ENCODE measurements at places on chromosomes 13 and 19.

DNA sequence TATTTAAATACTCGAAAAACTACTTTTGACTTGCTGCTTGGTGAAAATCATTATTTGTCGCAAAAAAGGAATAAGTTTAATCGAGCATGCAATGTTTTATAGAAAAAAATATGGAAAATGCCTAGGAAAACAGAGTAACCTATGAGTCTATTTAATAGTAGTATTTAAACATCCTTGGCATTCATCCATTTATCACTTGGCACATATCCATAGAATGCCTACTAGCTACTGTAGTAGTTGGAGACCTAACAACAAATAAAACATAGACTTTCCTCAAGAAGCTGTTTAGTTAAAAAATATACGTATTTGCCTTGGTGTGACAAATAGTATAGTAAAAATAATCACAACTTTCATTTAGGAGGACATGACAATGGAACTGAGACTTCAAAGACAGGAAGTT lies 302.1 kb downstream of the DIAPH3 start:
- no peak for DNase-seq

DNA sequence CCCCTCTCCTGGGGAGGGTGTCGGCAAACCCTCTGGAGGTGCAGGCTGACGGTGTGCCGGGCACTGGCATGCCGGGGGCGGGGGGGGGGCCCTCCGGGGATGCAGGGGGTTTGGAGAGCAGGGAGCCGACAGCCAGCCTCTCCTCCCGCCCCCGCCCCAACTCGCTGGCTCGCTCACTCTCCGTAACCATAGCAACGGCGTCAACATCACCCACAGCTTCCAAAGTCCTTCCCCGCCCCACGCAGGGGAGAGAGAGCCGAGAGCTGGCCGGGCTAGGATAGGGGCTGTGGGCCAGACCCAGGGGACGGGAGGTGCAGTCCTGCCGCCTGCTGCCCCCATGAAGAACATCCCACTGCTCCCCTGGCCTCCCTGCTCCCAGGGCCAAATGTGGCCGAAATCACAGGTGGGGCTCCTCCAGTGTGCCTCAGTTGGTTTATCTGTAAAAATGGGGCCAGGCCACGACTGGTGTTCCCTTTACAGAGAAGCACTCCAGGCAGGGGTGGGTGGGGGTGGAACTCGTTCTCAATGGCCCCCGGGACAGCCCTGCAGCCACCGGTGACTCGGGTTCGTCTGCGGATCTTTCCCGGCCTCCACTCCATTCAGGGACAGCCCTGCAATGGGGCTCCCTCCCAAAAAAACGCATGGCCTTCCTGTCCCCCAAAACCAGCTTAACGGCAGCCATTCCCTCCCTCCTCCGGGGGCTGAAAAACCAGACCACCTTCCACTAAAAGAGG lies 3.2 kb downstream of the KLF16 start:
- DNase-seq, result no peak

GRCh38 chr13:113729187-113730019 lies 29.6 kb upstream of the TMEM255B start:
- DNase-seq, result no peak

- no peak for DNase-seq
Measured at GRCh38 chr19:28846094-28846812, 366.7 kb downstream of the UQCRFS1 start.

GRCh38 chr13:77985866-77986636 lies 67.4 kb upstream of the EDNRB start:
- no peak for DNase-seq

DNA sequence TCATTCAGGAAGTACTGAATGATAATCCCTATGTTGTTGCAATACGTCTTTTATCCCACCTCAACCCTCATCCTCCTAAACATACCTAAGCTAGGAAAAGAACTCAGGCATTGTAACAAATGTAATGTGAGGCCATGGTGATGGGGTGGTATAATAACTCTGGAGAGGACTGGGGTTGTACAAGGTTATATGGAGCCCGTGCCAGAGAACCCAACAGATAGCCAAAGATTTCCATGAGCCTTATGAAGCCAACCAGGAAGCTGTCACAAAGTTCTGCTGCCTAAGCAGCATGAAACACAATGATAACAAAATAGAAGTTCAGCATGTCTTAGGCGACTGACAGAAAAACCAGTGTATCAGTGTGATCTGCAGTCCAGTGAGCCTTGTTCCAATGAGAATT lies 394.1 kb upstream of the NBEA start:
- DNase-seq, result no peak

DNA sequence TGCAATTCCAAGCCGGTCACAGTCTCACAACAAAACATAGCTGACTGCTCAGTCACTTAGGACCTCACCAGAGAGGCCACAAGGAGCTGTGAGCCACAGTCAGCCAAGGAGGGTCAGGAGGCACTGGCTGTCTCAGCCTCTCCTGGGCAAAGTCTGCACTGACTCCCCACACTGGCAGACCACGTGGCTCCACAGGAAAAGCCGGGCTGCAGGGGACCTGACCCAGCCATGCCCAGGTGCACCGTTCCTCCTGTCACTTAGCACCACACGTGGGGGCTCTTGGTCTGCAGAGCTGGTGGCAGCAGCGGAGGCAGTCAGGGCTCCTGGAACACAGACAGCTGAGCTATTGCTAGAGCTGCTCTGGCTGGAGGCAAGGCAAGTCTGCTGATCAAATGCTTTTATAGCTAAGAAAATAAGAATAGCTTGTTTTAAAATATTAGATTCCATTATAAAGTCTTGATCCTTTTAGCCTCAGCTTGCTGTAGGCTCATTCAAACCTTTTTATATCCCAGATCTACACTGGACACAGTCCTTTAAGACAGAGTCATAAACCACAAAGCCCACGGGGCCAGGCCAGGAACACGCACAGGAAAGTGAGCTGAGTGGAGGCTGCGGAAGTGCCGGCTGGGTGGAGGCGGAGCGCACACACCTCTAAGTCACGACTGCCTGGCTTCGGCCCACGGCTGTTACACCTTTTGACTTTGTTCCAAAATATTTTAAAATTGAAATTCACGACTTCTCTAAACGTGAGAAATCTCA lies 744.1 kb downstream of the UQCRFS1 start:
- DNase-seq, result no peak

GRCh38 chr19:55209693-55210472 lies 582 bp upstream of the PTPRH start:
- DNase-seq, result no peak

- DNase-seq, result no peak
Measured at GRCh38 chr13:37884674-37885073, 15.1 kb upstream of the TRPC4 start.

GRCh38 chr19:15118248-15118647 lies 11.0 kb downstream of the SYDE1 start:
- DNase-seq, result no peak

DNA sequence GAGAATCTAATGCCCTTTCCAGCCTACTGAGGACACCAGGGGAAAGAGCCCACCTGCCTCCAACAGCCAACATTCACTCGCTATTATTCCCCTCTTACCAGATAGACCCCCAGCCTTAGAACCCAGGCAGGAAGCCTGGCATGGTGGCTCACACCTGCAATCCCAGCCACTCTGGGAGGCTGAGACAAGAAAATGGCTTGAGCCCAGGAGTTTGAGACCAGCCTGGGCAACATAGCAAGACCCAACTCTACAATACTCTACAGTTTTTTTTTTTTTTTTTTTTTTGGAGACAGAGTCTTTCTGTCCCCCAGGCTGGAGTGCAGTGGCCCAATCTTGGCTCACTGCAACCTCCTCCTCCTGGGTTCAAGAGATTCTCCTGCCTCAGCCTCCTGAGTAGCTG lies 3.5 kb upstream of the LMNB2 start:
- DNase-seq, result no peak

GRCh38 chr19:40502647-40503319 lies 36.0 kb downstream of the SPTBN4 start:
- no peak for DNase-seq

DNA sequence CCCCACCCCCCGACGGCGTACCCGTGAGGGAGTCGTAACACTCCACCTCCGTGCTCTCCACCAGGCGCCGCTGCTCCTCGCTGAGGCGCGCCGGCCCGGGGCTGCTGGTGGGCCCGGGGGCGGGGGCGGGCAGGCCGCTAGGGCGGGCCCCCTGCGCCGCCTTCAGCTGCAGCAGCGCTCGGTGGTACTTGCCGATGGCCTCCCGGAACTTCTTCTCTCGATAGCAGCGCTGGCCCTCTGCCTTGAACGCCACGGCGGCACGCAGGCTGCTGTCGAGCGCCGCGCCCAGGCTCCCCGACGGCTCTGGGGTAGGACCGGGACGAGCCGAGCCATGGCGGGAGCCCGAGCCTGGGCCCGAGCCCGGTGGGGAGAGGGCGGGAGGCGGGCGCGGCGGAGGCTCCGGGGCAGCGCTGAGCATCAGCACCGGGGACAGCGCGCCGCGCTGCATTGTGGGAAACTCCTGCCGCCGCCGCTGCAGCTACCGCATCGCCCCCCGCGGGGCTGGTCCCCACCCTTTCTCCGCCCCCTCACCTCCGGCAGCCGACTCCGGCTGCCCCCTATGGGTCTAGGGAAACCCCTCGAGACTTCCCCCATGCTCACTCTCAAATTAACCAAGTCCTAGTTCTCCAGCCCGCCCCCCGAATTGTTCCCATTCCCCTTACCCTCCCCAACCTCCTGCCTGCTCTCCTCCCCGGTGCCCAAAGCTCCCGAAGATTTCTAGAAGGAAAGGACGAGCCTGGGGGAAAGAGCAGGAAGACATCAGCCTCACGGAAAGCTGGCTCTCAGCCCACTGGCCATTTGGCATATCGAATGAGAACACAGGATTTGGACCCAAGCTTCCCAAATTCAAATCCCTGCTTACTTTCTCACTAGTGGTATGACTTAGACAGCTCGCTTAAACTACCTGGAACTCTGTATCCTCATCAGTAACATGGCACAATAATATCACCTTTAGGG lies at the start of gene TTC9B:
Gene TTC9B, minus strand, starts transcription at position 451 of the 957 bp plus-strand sequence. Its CDS starts 3 bp downstream, at position 448.
- no peak for DNase-seq

GRCh38 chr13:99797691-99798090 lies 173.9 kb downstream of the ZIC5 start:
- no peak for DNase-seq

DNA sequence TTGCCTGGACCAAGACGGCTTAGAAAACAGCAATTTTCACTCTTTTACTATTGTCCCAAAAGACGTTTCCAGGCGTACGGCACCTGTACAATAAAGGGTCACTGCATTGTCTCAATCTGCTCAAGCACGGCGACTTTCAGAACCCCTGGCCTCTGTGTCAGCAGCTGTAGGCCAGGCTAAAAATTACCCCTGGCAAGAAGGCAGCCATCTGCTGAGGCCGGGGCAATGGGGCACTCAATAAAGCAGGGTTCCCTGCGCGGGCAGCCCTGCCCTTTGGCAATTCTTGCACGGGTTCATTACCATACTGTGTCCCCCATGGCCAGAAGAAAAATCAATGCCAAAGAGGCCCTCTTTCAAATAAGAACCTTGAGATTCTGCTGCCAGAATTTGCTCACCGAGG lies 52.1 kb downstream of the STK24 start:
- no peak for DNase-seq

DNA sequence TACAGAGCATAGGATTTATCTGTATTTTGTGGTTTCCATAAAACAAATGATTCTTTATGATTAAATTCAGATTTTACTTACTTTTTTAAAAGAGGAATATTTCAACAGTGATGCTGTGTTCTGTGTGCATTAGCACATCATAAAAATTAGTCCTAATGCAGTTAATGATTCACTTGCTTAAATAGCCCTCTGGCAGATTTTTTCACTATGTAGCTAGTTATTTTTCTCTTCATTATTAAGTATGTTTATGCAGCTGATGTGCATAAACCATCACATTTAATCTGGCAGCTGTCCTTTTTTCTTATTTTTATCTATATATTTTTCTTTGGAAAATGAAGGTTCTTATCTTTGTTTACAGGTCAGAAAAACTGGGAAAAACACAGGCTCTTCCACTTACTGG lies 127.2 kb downstream of the ZNF486 start:
- no peak for DNase-seq

GRCh38 chr13:104983601-104984000 lies 1551.9 kb downstream of the EFNB2 start:
- no peak for DNase-seq

DNA sequence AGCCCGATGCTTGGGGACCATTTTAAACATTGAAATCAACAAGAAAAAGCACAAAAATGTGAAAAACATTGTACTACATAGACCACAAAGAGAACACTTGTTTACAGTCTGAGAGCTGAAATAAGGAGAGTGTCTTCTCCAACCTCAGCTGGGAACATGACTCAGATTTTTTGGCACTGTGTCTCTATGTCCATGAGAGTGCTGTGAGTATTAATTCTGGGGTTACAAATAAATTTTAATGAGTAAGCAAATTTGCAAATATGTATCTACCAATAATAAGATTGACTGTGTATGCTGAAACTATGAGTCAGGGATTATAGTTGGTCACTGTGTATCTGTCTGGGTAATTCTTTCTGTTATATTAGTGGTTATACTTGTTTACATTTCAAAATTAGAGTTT lies 174.0 kb downstream of the DCT start:
- DNase-seq, result no peak

DNA sequence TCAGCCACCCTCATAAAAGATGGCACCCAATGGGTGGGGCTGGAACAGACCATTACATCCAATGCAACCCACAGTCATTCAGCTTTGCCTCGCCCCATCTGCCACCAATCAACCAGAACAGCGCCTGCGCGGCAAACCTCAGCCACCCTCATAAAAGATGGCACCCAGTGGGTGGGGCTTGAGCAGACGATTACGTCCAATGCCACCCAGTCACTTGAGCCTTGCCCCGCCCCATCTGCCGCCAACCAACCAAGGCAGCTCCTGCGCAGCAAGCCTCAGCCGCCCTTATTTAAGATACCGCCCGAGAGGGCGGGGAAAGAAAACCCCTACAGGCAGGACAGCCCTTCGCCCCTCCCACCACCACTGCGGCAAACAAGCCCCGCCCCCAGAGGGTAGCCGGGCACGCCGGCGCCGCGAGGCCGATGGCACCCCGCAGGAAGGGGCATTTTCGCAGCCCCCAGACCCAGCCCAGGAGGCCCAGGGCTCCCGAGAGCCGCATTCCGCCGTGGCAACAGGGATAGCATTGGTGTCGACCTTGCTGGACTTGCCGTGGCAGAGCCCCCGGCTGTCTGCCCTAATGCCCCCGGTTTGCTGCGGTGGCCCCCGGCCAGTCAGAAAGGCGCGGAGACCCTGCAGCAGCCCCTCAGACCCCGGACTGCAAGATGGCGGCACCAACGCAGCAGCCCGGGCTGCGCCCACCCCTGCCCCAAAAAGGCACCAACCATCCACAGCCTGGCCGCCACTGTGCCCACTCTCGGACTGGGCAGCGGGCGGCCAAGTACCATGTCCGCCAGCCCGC lies 675 bp downstream of the PEG3 start:
- DNase-seq, result no peak

All from stimulated activated CD4-positive, alpha-beta T cell treated with anti-CD3 and anti-CD28 coated beads, Interleukin-15, amount 100 ng/mL, for 48 hours (primary cell).